ENCODE measurements at places on chromosomes 13 and 19.

DNA sequence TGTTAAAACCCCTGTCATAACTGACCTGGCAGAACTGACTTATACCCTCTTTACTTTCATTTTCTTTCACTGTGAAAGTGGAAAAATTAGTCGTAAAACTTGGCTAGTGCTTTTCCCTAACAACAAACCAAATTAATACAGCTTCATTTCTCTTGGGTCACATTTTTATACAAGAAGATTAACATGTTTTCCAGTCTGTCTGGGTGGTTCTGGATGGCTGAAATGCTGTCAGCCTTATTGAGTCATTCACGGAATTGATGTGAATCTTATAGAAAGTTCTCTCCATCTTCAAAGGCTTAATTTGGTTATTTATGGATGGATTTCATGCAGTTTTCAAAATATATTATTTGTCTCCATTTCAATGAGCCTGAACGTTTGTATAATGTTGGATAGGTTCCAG is 440.0 kb downstream of the KCTD12 start:
- DNase-seq: no peak

- no peak for DNase-seq
Measured at GRCh38 chr19:15025217-15025616, 24.1 kb upstream of the CASP14 start.

- no peak for DNase-seq
Measured at GRCh38 chr13:49749848-49750247, 42.6 kb downstream of the KPNA3 start.

DNA sequence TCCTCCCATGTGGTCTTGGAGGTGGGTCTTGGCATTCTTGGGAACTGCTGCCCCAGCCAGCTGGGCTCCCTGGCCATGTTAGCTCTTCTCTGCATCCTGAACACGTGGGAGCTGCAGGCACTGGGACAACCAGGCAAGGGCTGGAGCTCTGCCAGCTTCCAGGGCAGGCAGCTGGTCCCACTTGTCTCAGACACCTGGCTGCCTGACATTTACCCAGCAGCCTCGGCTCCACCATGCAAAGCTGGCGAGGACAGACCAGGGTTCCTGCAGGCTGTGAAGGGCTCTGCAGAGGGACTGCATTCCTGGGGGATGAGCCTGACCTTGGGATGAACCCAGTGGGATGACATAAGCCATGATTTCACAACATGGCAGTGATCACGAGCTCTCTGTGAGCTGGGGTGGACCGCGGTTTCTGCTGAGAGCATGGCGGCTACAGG is 99.0 kb upstream of the TSHZ3 start:
- no peak for DNase-seq

DNA sequence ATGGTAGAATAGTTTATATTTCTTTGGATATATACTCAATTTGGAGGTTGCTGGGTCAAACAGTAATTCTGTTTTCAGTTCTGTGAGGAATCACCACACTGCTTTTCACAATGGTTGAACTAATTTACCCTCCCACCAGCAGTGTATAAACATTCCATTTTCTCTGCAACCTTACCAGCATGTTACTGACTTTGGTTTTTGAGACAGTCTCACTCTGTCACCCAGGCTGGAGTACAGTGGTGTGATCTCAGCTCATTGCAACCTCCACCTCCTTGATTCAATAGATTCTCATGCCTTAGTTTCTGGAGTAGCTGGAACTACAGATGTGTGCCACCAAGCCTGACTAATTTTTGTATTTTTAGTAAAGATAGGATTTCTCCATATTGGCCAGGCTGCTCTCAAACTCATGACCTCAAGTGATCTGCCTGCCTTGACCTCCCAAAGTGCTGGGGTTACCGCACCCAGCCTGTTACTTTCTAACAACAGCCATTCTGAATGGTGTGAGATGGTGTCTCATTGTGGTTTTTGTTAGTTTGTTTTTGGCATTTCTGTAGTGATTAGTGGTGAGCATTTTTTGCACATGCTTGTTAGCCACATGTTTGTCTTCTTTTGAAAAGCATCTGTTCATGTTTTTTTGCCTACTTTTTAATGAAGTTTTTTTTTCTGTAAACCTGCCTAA is 12.5 kb downstream of the ZNF714 start:
- no peak for DNase-seq

DNA sequence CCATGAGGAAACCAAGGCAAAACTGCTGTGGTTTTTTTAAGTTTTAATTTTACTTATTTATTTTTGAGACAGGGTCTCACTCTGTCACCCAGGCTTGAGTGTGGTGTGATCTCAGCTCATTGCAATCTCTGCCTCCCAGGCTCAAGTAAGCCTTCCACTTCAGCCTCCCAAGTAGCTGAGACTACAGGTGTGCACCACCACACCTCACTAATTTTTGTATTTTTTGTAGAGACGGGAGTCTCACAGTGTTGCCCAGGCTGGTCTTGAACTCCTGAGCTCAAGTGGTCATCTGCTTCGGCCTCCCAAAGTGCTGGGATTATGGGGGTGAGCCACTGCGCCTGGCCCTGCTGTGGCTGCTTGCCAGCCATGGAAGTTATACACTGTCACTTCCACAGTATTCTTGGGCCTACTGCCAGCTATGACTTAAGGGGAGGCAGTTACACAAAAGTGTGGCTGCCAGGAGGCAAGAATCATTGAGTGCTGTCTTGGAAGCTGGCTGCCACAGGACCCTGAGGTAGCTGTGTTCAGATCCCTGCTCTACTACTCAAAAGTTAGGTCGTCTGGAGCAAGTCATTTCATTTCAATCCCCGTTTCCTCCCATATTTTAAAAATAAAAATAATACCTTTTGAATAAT is 12.7 kb downstream of the FARP1 start:
- no peak for DNase-seq

DNA sequence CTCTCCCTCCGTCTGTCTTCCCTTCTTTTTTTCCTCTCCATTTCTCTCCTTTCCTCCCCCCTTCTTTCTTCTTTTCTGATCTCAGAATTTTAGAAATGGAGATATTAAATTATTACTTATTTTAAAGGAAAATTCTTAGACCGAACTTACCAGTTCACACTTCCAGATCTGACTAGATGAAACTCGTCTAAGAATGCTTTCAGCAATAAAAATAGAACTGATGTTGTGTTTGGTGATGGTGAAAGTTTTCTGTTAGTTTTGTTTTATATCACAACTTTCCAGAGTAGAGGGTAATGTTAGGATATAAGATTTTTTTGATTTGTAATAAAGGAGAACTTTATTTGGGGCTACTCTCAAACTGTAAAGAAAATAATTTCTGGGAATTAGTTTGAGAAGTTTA is 29.9 kb downstream of the UCHL3 start:
- DNase-seq: no peak

DNA sequence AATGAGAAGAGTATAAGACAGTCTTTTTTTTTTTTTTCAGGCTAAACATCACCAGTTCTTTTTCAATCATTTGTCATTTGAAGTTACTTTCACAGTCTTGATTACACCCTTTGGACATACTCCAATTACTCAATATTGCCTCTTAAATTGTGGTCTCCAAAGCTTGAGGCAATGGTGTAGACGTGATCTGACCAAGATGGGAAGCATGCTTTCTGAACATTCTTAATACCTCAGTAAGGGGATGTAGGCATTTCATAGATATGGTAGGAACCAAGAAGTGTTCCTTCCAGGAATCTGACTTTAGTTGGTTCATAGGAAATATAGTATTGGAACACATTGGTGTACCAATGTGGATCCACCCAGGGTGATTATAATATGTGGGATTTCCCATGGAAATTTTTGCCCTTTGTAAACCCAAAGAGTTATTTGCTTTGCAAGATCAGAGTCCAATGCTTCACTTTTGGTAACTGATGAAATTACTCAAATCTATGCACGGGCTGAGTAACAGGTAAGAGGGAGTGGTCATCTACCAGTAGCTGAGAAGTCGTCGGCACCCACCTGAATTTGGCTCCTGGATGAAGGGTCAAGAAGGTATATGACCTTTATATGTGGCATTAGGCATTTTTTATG is 62.2 kb downstream of the ERCC5 start:
- no peak for DNase-seq

- no peak for DNase-seq
Measured at GRCh38 chr13:46551410-46552302, 1.3 kb upstream of the LRCH1 start.

- no peak for DNase-seq
Measured at GRCh38 chr19:10126213-10126639, 6.5 kb upstream of the EIF3G start.

GRCh38 chr19:14106840-14107239 is 10.7 kb downstream of the PRKACA start:
- DNase-seq: no peak

- DNase-seq: no peak
Measured at GRCh38 chr19:44789943-44790483, 12.3 kb downstream of the CBLC start.

DNA sequence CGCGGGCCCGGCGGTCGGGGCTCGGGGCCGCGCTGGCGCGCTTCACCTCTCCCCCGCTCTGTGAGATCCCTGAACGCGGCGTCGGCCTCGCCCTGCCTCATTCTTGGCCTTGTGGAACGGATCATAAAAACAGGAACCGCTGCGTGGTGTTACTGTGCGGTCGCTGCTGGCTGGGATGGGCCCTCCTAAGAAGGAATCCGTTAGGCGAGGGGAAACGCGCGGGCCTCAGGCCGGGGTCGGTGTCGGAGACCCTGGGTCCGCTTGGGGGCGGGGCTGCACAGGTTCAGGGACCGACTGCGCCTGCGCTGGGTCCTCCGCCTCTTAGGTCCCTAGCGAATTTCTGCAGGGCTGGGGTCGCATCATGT is 381 bp downstream of the CKAP2 start:
- peak; percentile 17 for DNase-seq

GRCh38 chr19:33177417-33177979 is 16.6 kb upstream of the LRP3 start:
- DNase-seq: no peak

GRCh38 chr13:29520671-29521070 is 74.8 kb downstream of the SLC7A1 start:
- no peak for DNase-seq

DNA sequence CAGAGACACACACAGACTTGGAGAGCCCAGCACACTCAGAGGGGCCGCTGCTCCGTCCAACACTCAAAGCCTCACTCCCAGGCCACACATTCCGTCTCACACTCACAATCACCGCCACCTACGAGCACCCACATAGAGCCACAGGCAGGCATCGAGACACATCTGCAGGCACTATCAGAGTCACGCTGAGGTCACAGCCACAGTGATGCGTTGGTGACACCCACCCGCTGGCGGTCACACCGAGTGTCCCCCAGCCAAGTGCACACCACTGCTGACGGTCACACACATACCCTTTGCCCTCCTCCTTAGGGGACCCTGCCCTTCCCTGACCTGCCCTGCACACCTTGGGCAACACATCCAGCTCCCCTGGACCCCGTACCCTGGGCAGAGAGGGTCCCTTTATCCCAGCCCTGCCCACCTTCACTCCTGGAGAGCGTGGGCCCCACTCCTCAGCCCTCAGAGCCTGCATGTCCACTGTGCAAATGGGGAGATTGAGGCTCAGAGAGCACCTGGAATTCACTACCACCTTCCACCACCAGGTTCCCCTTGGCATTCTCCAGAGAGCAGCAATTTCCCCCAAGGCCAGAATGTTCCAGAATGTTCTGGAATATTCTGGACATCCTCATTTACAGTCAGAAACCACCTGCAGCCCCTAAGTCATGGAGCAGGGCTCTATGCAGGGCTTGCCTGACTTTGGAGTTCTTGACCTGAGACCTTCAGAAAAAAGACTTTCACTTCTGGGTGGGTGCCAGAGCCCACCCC is 5.4 kb downstream of the FUT5 start:
- no peak for DNase-seq

GRCh38 chr19:31275068-31275334 is 74.2 kb downstream of the TSHZ3 start:
- DNase-seq: no peak

GRCh38 chr13:45108716-45109101 is 11.6 kb upstream of the GTF2F2 start:
- DNase-seq: no peak

- no peak for DNase-seq
Measured at GRCh38 chr13:109010912-109011311, 381.5 kb downstream of the MYO16 start.

GRCh38 chr13:107348925-107349324 is 781.0 kb upstream of the ARGLU1 start:
- DNase-seq: no peak

Data from NCI-H1048 (cell line).